Progenitor cell of endocrine pancreas (in vitro differentiated cells): ENCODE measurements at places on chromosomes 5 and 9. TPM values are rescaled to one million over a fixed set of nuclear protein-coding genes. Genes with fewer than 3 reads are reported as not detected.

GRCh38 chr5:140182803-140183367 lies 7.9 kb downstream of the CYSTM1 start:
- no peak for DNase-seq

Gene SPATA6L
- total RNA-seq: 7.1 and 7.8 TPM in 2 replicates

- DNase-seq: no peak
These were observed 261.9 kb downstream of the PBX3 start for GRCh38 chr9:126009047-126009446.

DNA sequence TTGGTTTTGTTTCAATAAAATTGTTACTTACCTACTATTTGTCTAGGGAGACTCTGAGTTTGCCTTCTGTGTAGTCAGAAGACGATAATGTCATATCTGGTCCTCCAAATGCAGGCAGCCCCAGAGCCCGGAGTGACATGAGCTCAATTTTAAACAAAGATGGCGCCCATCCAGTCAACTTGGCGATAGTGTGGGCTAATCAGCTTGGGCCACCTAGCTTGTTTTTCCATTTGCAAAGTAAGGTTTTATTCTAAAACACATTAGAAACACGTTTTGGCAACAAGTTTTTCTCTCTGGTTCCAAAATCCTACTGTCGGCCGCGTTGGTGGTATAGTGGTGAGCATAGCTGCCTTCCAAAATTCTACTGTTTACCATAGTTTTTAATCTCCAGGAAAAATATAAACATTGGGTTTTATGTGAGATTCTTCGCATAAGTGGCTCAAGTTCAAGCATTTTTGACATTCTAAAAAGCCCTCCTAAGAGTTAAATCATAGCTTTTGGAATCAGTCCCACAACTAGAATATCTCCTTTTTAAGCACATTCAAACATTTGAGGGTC lies 13.2 kb downstream of the TSC1 start:
- DNase-seq: no peak

Gene MTAP
- total RNA-seq: 73.4 and 85.9 TPM in 2 replicates

- DNase-seq: no peak
These were observed 533.4 kb downstream of the PDE4D start for GRCh38 chr5:59360130-59360555.

Gene BASP1
- total RNA-seq: 84.1 and 86.3 TPM in 2 replicates

- no peak for DNase-seq
These were observed 9.5 kb downstream of the AQP3 start for GRCh38 chr9:33437898-33438297.

DNA sequence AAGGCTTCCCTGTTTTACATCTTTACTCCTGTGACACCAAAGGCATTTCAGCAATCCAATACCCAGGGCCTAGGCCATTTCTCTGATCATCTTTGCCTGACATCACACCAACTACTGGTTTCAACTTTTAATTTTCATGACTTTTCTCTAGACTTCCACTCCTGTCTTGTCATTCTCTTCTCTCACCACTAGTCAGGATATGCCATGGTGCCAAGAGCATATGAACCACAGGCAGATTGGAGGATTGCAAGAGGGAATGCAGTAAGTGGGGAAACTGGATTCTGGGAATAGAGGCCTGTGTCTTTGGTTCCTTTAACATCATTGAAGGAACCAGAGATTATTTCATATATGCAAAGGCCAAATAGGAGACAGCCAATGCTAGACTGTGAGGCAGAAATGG lies 69.3 kb downstream of the ANKRD31 start:
- no peak for DNase-seq

Gene PCDHB3
- 9.1 and 9.4 TPM in 2 replicates for total RNA-seq

DNA sequence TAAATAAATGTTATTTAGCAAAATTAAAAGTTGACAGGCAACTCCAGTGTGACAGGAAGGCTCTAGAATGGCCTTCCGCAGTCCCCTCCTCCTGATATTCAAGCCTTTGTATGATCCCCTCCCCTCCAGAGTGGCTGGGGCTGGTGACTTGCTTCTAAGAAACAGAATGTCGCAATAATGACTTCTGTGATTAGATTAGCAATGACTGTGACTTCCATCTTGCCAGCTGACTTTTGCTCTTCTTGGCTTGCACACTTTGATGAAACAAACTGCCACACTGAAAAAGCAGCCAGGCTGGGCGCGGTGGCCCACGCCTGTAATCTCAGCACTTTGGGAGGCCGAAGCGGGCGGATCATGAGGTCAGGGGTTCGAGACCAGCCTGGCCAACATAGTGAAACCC lies 106.5 kb upstream of the LARP1 start:
- no peak for DNase-seq

GRCh38 chr5:96075579-96076289 lies 114.1 kb upstream of the ELL2 start:
- DNase-seq: no peak

GRCh38 chr9:131481441-131482342 lies 21.0 kb upstream of the POMT1 start:
- no peak for DNase-seq

Gene NOXA1
- 15.3 and 16.3 TPM in 2 replicates for total RNA-seq

- DNase-seq: no peak
These were observed 191.2 kb downstream of the PIK3R1 start for GRCh38 chr5:68406767-68407241.

Gene SMIM27
- total RNA-seq: 12.0 and 13.6 TPM in 2 replicates

DNA sequence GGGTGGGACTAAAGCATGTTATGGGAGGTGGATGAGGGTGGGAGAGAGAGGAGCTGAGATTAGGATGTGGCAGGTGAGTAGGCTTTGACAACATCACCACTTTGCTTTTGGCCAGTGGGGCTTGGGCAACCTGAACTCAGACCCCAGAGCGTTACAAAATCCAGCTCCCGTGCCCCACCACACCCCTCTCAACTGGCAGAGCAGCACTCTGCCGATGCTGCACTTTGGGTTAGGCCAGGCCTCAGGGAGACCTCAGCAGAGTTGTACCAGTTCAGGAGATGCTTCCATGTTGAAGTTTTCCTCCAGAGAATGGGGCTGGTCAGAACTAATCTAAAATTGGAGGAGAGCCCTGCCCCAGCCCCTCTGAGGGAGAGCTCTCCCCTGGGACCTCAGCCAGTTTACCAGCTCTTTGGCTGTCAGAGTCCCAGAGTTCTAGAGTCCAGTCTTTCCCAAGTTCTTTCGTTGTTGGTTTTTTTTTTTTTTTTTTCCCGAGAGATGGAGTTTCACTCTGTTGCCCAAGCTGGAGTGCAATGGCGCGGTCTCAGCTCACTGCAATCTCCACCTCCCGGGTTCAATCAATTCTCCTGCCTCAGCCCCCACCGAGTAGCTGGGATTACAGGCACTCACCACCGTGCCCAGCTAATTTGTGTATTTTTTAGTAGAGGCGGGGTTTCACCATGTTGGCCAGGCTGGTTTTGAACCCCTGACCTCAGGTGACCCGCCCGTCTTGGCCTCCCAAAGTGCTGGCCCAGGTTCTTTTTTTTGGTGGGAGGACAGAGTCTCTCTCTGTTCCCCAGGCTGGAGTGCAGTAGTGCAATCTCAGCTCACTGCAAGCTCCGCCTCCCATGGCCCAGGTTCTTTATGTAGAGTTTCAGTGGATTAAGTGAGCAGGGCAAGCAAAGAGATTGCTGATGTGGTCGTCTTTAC lies 17.8 kb downstream of the NUDT2 start:
- DNase-seq: no peak

- no peak for DNase-seq
These were observed 270.8 kb downstream of the NTRK2 start for GRCh38 chr9:84940294-84940693.

- DNase-seq: no peak
These were observed 520.0 kb downstream of the SPOCK1 start for GRCh38 chr5:136979131-136979530.

Gene CTNND2
- total RNA-seq: 143 and 163 TPM in 2 replicates
